Stimulated activated CD4-positive, alpha-beta T cell treated with anti-CD3 and anti-CD28 coated beads, Interleukin-1b, Interleukin-23, amount 100 ng/mL, for 24 hours (primary cell): ENCODE measurements at places on chromosomes 5 and 9.

GRCh38 chr5:18850216-18850615, 1137.8 kb downstream of the CDH18 start:
- no peak for DNase-seq

DNA sequence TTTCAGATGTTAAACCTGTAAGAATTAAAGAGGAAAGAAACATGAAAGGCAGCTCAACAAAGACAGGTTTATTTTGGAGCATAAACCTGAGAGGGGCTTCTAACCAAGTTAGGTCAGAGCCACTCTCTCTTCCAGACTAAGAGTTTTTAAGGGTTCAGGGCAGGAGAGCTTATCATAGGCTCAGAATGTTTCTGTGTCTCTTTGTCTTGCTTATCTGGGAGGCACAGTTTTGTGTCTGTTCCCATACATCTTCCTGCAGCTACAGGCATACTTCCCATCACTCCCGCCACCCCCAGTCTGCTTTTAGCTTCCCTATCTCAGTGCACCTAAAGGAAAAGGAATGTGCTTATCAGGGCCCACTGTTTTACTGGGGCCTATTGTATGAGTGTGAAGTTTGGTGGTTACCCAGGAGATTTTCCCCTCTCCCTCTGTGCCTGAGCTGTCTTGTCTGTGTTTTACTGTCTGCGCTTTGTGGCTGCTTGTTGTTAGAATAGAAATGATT, 21.9 kb downstream of the CD14 start:
- no peak for DNase-seq

- DNase-seq, result no peak
Measured at GRCh38 chr5:142826741-142827492, 56.7 kb downstream of the ARHGAP26 start.

- DNase-seq, result no peak
Measured at GRCh38 chr9:24509850-24510249, 35.8 kb downstream of the IZUMO3 start.

GRCh38 chr9:121286973-121287741, 19.2 kb downstream of the GSN start:
- DNase-seq, result no peak

GRCh38 chr5:45402804-45403455, 293.2 kb downstream of the HCN1 start:
- no peak for DNase-seq

- no peak for DNase-seq
Measured at GRCh38 chr9:17422994-17423680, 155.7 kb upstream of the SH3GL2 start.

DNA sequence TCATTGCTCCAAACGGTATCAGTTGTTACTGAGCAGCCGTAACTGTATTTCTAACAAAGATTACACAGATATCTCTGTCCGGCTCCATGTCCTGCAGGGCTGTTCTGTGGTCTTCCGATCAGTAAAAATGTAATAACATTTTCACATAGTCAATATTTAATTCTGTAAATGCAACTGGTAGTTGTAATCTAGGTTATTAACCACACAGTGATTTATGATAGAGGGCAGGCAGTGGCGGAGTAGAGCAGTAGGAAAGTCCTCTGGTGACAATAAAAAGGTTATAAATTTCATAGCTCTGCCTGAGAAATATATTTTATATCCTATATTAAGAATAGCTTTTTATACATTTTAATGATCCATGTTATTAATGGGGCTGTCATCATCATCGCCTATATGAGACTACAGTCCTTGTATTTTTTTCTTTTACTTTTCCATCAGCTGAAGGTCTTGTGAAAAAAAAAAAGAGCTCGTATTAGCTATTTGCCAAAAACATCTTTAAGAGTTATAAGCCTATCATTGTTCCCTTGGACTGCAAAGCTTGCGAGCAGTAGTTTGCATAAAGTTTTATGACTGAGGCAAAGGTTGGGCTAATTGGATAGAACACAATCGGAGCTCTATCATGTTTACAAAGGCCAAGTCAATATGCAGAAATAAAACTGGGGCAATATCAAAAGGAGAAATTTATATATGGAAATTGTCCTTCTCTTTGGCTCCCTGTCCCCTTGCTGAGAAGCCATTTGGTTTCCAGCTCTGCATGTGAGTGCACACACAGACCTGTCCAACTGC, 648.0 kb downstream of the IRX1 start:
- no peak for DNase-seq

DNA sequence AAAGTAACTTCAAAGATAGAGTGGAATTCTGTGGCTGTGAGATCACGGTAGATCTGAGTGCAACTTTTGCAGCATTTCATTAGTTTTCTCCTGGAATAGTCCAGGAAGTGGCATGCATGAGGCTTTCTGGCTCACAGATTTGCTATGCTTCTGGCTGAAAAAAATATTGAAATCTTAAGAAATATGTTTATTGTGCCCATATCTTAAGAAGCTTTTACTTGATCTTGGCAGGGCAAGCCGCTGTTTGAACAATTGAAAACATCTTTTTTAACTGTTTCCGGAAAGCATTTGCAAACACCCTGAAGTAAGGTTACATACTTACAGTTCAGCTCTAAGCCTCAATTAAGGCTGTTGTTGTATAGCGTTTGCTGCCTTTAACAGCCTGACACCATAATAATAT, 135.7 kb upstream of the GDNF start:
- no peak for DNase-seq

GRCh38 chr9:101268426-101268825, 116.4 kb downstream of the BAAT start:
- DNase-seq, result no peak

DNA sequence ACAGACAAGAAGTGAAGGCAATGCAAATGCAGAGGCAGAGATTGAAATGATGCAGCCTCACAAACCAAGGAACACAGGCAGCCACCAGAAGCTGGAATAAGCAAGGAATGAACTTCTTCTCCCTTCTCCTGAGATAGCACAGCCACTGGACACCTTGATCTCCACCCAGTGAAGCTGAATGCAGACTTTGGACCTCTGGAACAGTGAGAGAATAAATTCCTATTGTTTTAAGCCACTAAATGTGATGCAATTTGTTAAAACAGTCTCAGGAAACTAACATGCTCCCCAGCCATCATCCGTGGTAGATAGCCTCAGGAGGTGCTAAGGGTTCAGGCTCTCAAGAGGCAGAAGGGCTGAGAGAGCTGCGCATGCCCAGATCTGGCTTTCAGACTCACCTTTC, 512.2 kb upstream of the ZNF608 start:
- no peak for DNase-seq

- DNase-seq, result no peak
Measured at GRCh38 chr5:51027271-51027670, 356.0 kb upstream of the ISL1 start.

DNA sequence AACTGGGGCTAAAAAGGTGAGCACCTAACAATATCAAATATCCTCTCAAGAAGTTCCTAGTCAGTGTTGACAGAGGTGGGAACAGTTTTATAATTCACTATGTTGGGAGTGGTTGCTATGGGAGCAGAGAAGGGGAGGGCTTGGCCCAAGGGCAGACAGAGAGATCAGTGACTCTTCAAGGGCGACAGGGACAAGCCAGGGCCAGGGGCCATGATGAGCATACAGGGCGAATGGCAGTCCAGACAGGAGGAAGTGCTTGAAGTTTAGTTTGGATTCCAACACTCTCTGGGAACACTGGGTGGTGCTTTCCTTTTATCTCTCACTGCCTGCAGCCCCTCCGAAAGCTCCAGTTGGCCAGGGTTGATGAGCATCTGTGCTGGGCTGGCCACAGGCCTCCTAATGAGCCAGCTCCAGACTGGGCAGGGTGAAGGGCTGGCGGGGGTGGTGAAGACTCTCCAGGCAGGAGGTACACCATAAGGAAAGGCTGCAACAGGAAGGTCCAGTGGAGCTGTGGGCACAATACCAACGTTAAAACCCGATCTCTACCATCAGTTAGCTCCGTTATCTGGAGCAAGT, 111.3 kb downstream of the TMEM174 start:
- DNase-seq, result no peak

GRCh38 chr5:59095480-59095879, 512.6 kb downstream of the RAB3C start:
- DNase-seq, result no peak

- no peak for DNase-seq
Measured at GRCh38 chr5:179879690-179880010, 21.0 kb upstream of the MRNIP start.

- DNase-seq, result no peak
Measured at GRCh38 chr9:110825950-110826349, 157.4 kb downstream of the MUSK start.

GRCh38 chr9:88897081-88897480, 94.2 kb upstream of the S1PR3 start:
- DNase-seq, result no peak

- no peak for DNase-seq
Measured at GRCh38 chr5:8689773-8690172, 820.8 kb downstream of the MTRR start.

DNA sequence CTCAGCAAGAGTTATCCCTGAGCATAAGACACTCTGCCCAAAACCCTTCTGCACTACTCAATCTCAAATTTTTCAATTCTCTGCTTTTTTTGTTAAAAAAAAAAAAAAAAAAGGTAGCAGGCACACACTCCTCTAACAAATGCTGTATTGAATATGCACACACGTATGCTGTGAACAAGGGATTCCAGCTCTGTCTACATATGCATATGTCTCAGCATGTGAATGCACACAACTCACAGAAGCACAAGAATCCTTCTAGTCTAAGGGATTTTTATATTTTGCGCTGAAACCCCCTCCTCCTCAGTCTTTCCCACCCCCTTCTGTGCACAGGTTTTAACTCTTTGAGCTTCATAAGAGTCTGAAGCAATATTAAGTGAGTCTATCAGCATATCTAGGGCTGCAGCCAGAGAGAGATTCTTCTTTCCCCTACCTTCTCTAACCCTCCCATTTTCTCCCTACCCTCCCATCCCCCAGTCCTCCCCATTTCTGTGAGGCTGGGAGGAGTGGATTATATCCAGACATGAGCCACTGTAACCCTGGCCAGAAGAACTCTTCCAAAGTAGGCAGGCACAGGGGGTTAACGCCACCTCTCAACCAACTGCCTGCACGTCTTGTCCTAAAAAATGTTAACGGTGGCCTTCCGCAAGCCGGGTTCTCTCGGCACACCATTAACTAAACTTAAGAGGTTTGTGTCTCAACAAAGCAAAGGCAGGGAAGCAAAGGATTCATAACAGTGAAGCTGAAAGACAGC, 1.0 kb downstream of the GABRB2 start:
- DNase-seq, result no peak

DNA sequence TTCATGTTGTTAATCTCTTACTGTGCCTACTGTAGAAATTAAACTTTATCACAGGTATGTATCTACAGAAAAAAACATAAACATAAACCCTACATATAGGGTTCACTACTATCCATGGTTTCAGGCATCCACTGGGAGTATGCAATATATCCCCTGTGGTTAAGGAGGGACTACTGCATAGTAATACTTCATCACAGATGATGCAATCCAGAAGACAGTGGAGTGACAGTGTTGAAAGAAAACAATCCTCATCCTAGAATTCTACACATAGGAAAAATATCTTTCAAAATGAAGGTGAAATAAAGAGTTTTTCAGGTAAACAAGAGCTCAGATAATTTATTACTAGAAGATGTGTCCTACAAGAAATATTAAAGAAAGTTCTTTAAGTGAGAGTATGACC, 105.9 kb downstream of the HOMER1 start:
- no peak for DNase-seq

- no peak for DNase-seq
Measured at GRCh38 chr5:122741681-122742080, 33.2 kb upstream of the SNX2 start.

- no peak for DNase-seq
Measured at GRCh38 chr5:139461698-139462097, 845 bp downstream of the ECSCR start.

- DNase-seq, result no peak
Measured at GRCh38 chr5:115415143-115415491, 118.7 kb upstream of the CCDC112 start.

- no peak for DNase-seq
Measured at GRCh38 chr5:37683072-37683471, 156.8 kb downstream of the GDNF start.

DNA sequence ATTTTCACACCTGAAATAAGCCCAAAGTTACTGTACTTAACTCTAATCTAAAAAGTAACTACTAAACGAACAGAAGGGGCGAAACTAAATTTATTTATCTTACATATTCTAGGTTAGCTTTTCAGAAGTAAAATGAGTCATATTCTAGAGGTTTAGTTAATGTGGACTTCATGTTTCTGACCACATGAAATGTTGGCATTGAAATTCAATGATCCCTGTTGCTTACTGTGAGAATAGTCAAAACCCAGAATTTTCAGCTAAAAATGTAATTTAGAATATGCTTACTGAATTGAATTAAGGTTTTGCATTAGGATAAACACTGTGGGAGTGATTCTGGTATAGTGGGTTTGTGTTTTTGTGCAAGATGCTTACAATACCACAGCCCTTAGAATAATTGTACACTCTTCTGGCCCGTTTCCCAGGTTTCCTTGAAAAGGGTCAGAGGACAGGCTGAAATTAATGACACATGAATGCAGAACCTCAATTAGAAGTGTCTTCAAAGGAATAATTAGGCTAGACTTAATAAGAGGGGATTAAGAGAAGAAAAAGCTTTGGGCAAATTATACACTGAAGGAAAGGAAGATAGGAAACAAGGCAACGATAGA, 1.4 kb upstream of the SNX18 start:
- DNase-seq, result no peak

DNA sequence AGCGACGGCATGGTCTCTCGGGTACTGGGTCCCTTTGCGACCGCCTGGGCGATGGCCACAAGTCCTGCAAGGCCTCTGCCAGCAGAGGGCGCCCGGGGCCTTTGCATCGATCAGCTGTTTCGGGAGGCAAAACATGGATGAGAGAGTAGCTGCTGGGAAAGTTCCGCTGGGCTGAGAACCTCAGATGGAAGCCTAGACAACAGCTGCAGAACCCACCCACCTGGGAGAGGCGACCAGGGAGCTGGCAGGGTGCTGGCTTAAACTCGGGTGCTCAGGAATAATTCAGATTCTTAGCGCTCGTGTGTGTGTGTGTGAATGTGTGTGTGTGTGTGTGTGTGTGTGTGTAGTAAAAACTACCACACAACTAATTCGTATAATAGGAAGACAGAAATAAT, 50.0 kb downstream of the TRIM32 start:
- DNase-seq, result peak; percentile 14

DNA sequence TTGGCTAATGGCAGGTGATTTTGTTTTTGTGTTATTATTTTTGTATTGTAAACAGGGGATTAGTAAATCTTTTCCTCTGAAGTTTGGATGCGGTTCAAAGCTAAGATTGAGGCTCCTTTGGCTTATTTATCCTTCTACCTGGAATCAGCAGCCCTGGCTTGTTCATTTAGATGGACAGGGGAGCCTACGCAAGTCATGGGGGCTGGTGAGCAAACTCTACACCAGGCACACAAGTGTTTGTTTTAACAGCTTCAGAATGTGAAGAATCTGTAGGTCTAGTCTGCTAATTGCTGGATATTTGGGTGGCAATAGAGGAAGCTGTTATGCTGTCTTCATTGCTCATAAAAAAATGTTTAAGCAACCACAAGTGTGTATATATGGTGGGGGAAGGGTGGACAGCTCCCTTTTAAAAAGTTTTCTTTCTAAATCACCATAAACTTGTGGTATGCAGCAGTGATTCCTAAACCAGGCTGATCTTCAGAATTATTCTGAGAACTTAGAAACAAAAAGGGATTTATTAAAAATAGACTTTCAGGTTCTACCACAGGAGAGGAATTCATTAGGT, 20.7 kb downstream of the ZNF462 start:
- no peak for DNase-seq
